Putamen (tissue), 1 donor: ENCODE measurements at places on chromosomes 16 and 17.

- DNase-seq = no peak
Observed at GRCh38 chr17:19342611-19343255, 19.8 kb downstream of the B9D1 start.

- no peak for DNase-seq
Observed at GRCh38 chr17:18278867-18279266, 18.4 kb downstream of the MIEF2 start.

DNA sequence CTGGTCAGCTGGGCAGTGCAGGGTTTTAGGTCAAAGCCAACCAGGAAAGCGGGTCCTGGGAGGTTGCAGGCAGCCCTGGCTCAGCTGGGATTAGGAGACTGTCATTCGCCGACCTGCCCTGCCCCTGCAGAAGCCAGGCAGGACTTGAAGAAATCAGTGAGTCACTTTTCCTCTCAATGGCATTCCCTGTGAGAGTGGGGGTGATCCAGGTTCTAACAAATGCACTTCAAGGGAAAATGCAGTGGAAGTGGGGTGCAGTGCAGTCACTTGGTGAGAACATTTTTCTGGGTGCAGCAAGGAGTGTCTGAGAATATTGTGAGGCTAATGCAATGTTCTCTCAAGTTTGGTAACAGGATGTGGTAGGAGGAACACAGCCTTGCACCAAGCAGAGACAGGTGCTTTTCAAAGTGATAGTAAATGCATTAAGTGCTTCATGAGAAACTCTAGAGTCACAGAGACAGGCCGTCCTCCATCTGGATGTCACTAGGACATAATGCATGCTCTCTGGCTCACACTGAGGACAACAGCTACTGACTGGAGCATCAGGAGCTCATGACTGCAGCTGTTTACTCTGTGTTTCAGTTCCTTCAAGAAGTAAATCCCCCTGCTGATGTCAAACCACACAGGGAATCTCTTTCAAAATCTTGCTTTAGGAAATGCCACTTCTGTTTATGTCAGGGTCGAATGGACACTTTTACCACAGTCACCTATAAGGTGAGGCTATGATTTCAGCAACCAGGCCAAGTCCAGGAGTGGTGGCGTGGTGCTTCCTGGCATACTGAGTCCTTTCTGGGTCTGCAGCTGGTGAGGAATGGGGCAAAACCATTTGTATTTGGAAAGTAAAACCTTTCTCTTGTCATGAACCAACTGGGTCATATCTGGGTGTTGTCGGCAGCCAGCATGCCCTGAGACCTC lies 16.7 kb downstream of the CDK5R1 start:
- DNase-seq = no peak

DNA sequence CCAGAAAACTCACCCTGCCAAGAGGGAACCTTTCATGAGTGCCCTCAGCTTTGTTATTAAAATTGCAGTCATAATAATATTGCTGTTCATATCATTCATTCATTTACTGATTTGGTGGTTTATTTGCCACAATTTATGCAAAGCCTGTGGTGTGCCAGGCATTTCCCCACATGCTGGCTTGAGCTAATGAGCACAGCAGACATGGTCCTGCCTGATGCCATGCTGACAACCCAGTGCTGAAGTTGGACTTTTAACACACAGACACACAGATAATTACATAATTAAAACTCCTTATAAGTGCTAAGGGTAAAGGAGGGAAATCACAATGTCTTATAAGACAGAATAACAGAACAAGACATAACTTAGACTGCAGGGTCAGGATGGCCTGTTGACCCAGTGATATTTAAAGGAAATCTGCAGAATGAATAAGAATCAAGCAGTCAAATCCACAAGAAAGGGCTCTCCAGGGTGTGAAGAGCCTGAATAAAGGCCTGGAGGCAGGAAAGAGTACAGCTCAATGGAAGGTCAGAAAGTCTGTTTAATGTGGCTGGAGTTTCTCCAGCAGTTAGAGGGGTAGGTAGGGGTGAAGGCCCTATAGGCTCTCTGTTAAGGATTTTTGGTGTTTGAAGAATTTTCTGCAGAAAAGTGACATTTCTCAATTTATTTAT lies 196.9 kb upstream of the CDH11 start:
- no peak for DNase-seq

- peak; percentile 65 for DNase-seq
Observed at GRCh38 chr16:17377360-17378324, 93.1 kb downstream of the XYLT1 start.

DNA sequence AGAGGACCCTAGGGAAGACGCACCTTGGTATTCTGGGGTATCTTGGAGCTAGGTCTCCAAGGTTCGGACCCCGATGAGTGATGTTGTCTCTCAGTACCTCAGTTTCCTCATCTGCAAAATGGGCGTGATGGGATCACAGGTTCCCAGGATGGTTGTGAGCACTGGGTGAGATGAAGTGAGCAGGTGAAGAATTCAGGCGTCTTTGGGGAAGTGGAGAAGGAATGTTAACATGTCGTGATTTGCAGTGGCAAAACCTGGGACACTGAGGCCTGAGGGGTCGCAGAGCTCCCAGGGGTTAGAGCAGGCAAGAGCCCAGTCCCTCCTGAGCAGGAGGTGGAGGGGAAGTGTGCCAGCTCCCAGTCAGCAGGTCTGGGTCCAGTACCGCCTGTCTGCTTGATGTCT lies 215.1 kb upstream of the GSE1 start:
- no peak for DNase-seq

GRCh38 chr16:69798466-69798865 lies 36.3 kb downstream of the WWP2 start:
- DNase-seq = no peak

- no peak for DNase-seq
Observed at GRCh38 chr16:25089351-25089750, 22.2 kb upstream of the LCMT1 start.

- no peak for DNase-seq
Observed at GRCh38 chr16:12000032-12000431, 23.5 kb downstream of the SNX29 start.

DNA sequence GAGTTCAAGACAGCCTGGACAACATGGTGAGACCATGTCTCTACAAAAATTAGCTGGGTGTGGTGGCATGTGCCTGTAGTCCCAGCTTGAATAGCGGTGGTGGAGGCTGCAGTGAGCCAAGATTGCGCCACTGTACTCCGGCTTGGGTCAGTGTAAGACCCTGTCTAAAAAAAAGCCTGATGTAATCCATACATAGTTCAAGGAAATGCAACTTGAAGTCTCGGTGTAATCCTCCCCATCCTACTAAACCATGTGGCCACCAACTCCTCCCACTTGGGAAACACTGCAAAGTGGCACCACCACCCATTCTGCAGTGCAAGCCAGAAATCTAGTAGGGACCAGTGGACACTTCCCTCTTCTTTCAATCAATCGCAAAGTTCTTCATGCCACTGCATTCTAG lies 5.4 kb upstream of the KPNB1 start:
- no peak for DNase-seq

GRCh38 chr17:75877752-75878173 lies 618 bp downstream of the TRIM47 start:
- no peak for DNase-seq

DNA sequence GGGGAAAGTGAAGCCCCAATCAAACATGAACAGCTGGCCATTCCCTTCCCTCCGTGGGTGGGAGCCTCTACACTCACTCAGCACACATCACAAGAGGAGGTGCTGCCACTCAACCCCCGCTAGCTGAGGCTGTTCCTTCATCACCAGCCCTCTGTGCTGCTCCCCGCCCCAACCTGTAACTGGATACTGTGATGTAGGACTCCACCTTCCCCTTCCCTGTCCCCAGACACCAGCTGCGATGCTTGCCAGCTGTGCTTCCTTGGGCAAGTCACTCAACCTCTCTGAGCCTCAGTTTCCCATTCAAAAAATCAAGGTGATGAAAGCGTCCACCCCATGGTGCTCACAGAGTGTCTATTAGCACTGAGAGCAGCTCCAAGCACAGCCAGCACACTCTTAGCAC lies 273.2 kb downstream of the MRTFB start:
- no peak for DNase-seq

GRCh38 chr16:84357191-84357651 lies 11.1 kb upstream of the ATP2C2 start:
- DNase-seq = no peak

DNA sequence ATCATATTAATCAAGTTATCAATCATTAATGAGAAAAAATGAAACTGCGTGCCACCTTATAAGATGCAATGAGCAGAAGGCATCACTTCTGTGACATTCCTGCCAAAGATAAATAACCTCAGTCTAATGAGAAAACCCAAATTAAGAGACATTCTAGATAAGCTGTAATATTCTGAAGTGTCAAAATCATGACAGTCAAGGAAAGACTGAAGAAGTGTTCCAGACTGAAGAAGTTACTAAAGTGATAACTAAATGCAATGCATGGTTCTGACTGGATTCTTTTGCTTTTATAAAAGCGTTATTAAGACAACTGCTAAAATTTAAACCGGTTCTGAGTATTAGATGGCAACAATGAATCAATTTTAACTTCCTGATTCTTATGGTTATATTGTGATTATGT lies 30.9 kb downstream of the BRIP1 start:
- DNase-seq = no peak

DNA sequence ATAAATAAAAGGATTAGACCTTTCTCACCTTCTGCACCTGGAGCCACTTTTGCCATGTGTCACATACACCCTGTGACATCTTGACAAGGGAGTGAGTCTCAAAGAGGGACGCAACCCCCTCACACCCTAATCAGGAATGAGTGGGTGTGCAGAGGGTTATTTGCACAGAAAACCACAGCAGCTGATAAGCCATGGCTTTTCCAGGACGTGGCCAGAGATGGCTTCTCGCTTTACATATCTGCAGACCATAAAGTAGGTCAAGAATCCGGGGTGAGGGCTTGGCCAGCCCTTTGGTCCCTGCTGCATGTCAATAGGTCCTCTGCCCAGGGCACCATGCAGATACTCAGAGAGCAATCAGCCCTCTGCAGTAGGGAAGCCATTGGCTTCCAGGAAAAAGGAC lies 2.4 kb upstream of the CD300LF start:
- DNase-seq = no peak

DNA sequence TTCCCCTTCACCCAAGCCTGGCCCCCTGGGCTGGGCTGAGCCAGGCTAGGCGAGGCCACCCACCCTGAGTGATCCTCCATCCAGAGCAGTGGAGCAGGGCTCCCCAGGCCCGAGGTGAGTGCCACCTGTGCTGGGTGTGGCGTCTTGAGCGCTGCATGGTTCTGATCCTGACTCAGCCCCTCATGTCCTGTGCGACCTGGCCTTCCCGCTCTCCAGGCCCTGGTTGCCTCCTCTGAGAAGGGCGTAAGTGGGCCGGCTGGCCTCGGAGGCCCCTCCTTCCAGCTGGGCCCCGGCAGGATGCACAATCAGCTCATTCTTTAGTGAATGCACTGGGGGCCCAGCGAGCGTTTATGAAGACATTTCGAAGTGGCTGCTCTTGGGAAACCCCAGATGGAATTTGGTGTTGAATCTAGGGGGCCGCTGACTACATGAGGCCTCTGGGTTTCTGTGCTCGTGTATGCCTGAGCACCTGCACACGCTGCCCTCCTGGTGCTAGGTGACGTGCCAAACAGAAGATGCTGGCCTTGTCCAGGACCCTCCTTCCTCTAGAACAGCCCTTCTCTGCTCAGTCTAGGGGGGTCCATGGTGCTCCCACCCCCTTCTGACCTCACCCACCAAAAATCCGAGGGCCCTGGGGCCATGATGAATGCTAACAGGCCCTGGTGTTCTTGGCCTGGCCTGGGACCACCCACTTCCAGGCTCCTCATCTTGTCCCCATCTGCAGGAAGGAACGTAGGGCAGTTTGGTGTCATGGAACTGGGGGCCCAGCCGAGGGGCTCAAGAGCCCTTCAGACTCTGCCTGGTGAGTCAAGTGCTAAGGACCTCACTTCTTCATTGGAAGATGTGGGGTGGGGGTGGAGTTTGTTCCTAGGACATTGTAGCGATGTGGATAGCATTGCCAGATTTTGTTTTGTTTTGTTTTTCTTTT lies 3.6 kb upstream of the TMEM92 start:
- DNase-seq = no peak

DNA sequence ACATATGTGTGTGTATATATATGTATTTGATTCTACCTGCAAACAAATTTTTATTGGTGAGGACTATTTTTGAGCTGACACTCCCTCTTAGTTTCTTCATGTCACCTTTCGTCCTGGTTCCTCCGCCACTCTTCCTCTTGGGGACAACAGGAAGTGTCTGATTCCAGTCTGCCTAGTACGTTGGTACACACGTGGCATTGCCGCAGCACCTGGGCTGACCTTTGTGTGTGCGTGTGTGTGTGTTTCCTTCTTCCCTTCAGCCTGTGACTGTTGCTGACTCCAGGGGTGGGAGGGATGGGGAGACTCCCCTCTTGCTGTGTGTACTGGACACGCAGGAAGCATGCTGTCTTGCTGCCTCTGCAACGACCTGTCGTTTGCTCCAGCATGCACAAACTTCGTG lies 29.4 kb upstream of the CACNG5 start:
- no peak for DNase-seq

DNA sequence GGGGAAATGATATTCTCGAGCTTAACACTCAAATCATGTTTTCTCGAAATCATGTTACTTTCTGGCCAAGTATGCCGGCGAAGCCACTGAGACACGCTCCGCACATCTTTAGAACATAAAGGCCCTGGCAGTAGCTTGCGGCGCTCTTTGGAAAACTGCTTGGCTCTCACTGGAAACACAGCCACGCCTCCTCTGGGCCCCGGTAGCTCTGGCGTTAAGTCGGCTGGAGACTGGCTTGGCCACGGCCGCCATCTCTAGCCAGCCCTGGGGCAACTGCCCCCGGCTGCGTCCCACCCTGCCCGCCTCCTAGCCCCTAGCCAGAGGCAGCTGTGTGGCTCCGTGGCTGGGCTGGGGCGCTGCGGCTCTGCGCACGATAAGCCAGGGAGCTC lies 9.2 kb upstream of the BAIAP2 start:
- DNase-seq = no peak

- DNase-seq = no peak
Observed at GRCh38 chr16:50234771-50235556, 31.4 kb upstream of the ADCY7 start.

DNA sequence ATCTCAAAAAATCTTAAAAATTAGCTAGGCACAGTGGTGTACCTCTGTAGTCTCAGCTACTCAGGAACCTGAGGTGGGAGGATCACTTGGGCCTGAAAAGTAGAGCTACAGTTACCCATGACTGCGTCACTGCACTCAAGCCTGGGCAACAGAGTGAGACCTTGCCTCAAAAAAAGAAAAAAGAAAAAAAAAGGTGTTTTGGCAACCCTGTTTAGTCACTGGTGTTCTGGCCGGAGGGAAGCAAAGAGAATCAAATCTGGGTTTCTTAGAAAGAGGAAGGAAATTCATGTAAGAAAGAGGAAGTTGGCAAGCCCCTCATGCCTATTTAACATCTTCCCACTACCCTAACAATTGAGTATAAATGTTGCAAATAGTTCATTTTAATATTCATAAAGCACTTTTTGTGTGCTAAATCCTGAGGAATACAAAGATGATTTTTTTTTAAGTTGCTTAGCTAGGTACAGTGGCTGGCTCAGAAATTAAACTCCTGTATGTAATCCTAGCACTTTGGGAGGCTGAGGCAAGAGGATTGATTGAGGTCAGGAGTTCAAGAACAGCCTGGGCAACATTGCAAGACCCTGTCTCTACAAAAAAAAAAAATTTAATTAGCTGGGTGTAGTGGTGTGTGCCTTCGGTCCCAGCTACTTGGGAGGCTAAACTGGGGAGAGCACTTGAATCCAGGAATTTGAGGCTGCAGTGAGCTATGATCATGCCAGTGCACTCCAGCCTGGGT lies 6.5 kb upstream of the USP32 start:
- DNase-seq = no peak
